Inflammatory macrophage treated with lipopolysaccharide for 4 hours (primary cell): ENCODE measurements at places on chromosomes 6 and 20.
A peak's percentile ranks its signal among the peaks of the same experiment; 100 is the strongest.

DNA sequence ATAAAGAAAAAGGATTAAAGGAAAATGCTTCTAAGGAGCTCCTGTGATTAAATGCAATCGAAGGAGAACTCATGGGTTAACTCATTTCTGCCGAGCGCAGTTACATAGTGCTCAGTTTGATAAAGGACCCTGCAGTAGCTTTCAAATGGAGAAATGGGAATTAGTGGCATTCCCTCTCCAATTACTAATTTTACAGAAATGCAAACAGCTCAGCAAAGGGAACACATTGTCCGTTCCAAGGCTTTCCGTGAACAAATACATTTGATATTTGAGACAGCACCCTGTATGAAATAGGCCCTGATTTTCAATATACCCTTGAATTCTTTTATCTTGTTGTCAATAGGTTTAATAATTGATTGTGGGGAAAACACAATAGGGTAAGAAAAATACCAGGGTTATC is 375.9 kb upstream of the TSHZ2 start:
- DNase-seq = no peak

- no peak for DNase-seq
Observed at GRCh38 chr6:80618953-80619352, 512.5 kb downstream of the BCKDHB start.

DNA sequence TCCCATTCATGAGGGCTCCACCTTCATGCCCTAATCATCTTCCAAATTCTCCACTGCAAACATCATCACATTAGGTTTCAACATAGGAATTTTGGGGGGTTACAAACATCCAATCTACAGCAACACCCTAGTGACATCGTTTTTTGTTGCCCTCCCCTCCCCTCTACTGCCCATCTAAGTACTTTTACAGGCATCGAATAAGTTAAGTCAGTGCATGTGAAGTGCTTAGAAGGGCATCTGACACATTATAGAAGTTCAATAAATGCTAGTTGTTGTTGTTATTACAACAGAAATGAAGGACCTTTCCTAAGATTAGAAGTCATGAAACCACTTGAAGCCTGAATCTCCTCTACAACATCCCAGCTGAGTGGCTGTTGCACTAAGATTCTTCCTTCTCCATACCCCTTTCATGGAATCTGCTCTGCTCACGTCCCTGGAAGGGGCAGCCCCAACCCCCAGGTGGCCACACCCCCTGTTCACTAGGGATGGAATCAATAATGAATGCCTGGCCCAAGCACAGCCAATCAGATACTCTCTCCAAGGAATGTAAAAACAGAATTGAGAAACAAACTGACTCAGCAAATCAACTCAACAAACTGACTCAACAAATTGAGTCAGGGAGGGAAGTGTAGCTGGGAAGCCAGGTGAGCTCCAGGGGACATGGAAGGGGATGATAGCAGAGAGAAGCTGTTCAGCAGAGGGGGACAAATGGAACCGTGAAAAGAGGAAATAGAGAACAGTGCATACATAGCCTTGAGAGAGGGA is 3.9 kb upstream of the LRP11 start:
- no peak for DNase-seq

GRCh38 chr6:3373597-3374203 is 83.2 kb downstream of the SLC22A23 start:
- no peak for DNase-seq

GRCh38 chr20:43052532-43052931 is 137.2 kb downstream of the PTPRT start:
- no peak for DNase-seq

GRCh38 chr20:37142708-37143107 is 36.4 kb upstream of the RPN2 start:
- DNase-seq = no peak

DNA sequence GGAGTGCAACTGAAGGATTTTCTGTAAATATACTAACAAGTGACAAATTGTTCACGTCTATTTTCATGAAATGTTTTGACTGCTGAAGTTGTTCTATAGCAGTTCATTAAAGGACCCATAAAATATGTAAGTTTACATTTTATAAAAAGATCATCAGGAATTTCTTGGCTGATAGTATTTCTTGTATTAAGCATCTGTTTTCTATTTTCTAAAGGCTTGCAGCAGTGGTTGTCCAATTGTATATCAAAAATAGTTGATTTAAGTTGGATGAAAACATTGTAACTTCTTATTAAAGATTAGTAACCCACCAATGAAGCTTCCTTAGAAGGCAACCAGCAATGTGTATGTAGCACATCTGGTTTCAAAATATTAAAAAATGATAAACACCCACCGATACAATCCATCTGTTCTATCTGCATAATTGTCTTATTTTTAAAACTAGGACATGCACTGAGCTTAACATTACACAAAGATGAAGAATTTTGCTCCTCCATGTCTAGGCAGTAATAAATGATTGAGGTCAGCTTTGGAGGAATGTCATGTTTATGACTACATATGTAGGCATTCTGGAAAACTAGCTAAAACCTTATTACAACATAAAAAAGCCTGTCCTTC is 301.3 kb upstream of the TCF21 start:
- no peak for DNase-seq

DNA sequence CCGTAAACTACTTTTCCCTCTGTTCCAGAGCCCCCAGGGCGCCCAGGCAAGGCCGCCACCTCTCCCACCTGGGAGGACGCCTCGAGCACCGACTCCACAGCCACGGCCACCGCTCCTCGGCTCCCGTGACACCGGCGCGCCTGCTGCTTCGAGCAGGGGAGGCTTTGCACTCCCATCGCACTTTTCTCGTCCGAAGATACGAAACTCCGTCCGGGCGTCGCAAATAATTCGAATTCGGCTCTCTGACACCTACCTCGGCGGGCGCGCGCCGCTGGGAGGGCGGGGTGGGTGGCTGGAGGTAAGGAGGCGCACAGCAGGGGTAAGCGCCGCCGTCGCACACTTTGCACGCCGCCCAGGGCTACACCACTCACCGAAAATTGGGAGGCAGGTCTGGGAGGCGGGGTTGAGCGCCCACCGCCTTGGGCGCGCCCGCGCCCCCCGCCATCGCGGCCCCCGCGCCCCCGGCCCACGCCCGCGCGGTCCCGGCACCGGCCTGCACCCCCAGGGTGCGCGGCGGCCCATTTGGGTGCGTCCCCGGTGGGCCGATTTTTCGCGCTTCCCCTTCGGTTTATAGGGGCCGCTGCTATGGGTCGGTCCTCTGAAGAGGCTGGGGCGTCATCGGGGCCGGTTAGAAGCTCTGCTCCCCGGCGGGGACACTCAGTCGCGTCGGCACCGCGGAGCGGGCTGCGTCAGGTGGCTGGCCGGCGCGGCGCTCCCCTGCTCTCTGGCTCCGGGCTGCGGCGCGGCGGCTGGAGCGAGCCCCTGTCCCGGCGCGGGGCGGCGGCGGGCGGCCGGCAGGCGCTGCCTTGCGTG is 36.2 kb downstream of the GNAS start:
- peak; percentile 81 for DNase-seq

- no peak for DNase-seq
Observed at GRCh38 chr6:19463925-19464324, 373.2 kb upstream of the ID4 start.

GRCh38 chr6:151060766-151061531 is 178.8 kb upstream of the AKAP12 start:
- no peak for DNase-seq

DNA sequence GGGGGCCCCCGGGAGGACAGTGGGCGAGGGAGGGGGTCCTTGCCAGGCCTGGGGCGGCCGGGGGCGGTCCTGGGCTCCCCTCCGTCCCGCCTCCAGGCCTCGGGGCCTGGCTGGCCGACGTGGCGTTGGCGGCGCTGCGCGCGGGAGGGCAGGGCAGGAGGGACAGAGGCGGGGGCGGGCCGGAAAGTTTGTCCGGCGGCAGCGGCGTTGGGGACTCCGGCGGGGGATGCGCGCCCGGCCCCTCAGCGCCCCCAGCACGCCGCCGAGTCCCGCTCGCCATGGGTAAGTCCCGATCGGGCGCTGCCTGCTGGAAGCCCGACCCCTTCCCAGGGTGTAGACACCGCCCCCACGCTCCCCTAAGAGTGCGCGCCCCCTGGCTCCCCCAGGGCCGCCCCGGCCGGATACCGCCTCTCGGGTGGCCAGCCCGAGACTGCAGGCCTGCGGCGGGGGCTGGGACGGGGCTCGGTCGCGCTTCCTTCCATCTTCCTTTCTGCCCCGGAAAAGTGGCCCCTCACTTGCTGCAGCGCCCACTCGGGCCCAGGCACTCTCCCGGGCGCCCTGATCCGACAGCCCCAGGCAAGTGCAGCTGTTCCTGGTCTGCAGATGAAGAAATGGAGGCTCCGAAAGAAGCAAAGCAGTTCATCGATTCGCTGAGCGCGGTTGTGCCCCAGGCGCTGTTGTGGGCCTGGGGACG is at the start of gene SLC2A10:
Gene SLC2A10, plus strand, starts transcription at position 191 of the 694 bp plus-strand sequence. Its CDS starts 88 bp downstream, at position 279.
- no peak for DNase-seq

GRCh38 chr6:134875367-134875766 is 74.5 kb downstream of the ALDH8A1 start:
- DNase-seq = no peak
